ENCODE measurements at places on chromosomes 4 and X.

- DNase-seq: no peak
Measured at GRCh38 chr4:68337004-68337403, 12.9 kb downstream of the YTHDC1 start.

DNA sequence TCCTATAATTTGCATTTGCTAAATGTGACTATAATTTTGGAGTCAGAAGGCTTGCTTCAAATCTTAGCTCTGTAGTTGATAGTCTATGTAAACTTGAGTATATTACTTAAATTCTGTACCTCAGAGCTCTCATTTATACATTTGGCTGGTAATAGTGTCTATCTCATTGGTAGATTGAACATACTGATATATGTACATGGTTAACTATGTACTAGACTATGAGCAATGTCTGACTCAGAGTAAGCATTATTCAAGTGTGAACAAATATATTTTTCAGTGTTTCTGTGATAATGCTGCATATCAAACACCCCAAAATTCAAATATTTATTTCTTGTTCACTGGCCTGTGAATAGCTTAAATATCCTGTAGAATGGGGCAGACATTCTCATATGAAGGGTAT lies 1568.9 kb upstream of the PABPC4L start:
- DNase-seq: no peak

DNA sequence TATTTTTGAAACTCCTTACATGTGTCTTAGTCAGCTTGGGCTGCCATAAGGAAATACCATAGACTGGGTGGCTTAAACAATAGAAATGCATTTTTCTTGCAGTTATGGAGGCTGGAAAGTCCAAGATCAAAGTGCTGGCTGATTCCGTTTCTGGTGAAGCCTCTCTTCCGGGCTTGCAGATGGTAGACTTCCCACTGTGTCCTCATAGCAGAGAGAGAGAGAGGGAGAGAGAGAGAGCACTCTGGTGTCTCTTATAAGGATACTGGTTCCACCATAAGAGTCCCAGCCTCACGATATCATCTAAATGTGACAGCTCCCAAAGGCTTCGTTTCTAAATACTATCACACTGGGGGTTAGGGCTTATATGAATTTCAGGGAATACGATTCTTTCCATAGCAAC lies 39.7 kb downstream of the ENPEP start:
- DNase-seq: no peak

GRCh38 chr4:30610361-30610760 lies 109.8 kb upstream of the PCDH7 start:
- DNase-seq: no peak
